ENCODE measurements at places on chromosomes 2 and 18.

DNA sequence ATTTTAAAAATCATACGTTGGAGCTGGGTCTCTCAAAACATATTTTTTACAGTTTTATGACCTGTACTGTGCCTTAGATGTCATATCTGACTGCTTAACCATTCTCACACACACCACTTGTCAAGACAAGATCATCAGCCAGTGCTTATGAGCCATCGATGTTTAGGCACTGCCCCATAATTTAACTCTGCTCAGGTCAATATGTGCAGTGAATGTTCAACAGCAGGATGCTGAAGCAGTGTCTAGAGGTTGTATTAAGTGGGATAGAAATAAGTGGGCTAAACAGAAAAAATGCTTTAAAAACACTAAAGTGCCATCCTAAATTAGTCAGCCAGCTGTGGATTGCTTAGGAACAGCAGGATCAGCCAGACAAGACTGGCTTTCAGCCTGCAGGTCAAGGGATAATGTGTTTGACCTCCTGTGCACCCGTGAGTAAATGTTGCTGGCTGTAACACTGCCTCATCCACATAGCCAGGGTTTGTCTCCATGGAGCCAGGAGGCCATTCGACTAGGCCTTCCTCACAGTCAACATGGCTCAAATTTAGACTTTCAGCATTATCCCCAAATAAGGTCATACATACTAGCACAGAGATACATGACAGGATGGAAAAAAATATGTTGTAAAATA is 139.0 kb upstream of the NXPH2 start:
- no peak for DNase-seq

GRCh38 chr2:48306409-48307284 is 223.3 kb upstream of the STON1 start:
- peak; percentile 94 for DNase-seq

- peak; percentile 84 for DNase-seq
Observed at GRCh38 chr2:150271952-150272802, 215.3 kb downstream of the RND3 start.

DNA sequence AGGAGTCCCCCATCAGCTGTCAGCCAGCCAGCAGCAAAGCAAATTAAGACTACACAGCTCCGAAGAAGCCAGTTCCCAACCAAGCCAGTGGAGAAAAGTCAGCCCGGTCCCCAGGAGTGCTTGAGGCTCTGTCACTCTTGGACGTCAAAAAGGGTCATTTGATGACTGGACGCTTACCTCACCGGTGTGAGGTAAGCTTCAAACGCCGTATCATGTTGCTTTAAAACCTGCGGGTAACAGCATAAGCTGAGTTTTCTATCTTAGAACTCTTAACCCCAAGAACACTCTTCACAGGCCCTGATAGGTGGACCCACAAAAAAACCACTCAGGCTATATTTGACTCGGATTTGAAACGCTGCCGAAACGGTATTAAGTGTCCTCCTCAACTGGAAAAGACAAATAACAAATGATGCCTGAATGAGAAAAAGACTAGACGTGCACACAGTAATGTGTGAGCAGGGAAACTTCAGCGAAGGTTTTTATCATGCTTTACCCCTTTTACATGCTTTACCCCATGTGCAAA is 682 bp upstream of the LNPK start:
- DNase-seq = no peak

DNA sequence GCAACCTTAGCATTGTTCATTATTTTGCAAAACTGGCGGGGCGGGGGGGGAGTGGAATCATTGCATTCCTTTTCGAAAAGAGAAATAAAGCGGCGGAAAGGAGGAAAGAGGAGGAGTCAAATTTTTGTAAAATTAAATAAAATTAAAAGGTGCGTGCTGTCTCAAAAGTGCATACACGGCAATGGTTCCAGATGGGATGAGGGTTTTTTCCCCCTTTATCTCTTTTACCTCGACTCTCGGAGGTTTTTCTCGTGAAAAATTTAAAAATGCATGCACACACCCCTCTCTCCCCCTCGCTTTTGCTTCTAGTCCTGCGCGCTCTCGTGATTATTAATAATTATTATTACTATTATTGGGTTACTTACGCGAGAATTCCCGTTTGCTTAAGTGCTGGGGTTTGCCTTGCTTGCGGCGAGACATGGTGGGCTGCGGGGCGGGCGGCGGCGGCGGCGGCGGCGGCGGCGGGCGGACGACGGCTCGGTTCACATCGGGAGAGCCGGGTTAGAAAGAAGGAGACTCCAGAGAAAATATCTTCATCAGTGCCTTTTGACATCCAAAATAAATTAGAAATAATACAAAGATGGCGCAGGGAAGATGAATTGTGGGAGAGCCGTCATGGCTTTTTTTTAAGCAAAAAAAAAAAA is 481 bp downstream of the BCL11A start:
- DNase-seq = no peak

DNA sequence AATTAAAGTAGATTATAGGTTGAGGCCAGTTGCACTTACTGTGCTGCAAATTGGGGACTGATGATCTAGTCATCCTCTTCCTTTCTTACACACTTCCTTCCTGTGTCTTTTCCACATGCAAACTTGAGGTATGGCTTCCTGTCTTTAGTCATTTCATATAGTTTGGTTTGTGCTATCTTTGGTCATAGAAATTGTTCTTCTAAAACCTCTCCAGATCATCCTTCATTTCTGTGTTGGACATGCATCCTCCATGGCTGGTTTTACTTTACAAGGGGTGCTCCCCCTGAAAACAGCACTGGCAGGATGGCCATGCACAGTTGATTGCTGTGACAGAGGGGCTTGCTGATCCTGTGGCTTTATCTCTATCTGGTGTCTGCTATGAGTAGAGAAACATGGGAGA is 36.5 kb downstream of the MGAT5 start:
- no peak for DNase-seq

- DNase-seq = no peak
Observed at GRCh38 chr2:119481501-119482455, 42.5 kb downstream of the SCTR start.

GRCh38 chr2:211396815-211397214 is 840.4 kb downstream of the CPS1 start:
- DNase-seq = no peak

GRCh38 chr2:228731517-228731916 is 539.6 kb downstream of the PID1 start:
- DNase-seq = peak; percentile 85

GRCh38 chr2:187051350-187051749 is 202.4 kb upstream of the ZSWIM2 start:
- DNase-seq = no peak

GRCh38 chr18:59871711-59872362 is 28.0 kb upstream of the PMAIP1 start:
- DNase-seq = no peak

- no peak for DNase-seq
Observed at GRCh38 chr18:26868968-26869586, 3.6 kb upstream of the AQP4 start.

GRCh38 chr2:49108851-49109250 is 45.5 kb downstream of the FSHR start:
- no peak for DNase-seq

GRCh38 chr2:191078165-191078867 is 64.3 kb upstream of the STAT1 start:
- no peak for DNase-seq

GRCh38 chr2:30356071-30356470 is 91.0 kb upstream of the LCLAT1 start:
- no peak for DNase-seq

- peak; percentile 65 for DNase-seq
Observed at GRCh38 chr18:3180325-3180724, 39.4 kb downstream of the MYOM1 start.
